Stimulated activated CD8-positive, alpha-beta memory T cell treated with anti-CD3 and anti-CD28 coated beads, Interleukin-15, amount 100 ng/mL, for 48 hours (primary cell): ENCODE measurements at places on chromosomes 5 and 9.

GRCh38 chr5:134005417-134006061 lies 764 bp upstream of the VDAC1 start:
- no peak for DNase-seq

DNA sequence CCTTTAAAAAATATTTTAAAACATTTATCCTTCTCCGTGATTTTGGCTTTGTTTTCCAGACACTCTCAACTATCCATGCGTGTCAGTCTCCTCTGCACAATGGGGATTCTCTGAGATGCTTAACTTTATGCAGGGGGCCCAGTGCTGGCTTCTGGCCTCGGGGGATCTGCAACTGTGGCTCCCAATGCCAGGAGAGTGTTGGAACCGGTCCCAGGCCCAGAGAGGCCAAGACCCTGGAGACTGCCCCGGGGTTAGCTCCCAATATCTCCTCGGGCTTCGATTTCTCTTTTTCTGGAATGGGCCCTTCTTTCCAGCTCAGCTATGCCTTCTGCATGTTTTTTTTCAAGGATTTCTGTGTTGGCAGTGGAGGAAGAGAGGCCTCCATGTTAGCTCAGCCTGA lies 20.1 kb upstream of the SARDH start:
- no peak for DNase-seq

DNA sequence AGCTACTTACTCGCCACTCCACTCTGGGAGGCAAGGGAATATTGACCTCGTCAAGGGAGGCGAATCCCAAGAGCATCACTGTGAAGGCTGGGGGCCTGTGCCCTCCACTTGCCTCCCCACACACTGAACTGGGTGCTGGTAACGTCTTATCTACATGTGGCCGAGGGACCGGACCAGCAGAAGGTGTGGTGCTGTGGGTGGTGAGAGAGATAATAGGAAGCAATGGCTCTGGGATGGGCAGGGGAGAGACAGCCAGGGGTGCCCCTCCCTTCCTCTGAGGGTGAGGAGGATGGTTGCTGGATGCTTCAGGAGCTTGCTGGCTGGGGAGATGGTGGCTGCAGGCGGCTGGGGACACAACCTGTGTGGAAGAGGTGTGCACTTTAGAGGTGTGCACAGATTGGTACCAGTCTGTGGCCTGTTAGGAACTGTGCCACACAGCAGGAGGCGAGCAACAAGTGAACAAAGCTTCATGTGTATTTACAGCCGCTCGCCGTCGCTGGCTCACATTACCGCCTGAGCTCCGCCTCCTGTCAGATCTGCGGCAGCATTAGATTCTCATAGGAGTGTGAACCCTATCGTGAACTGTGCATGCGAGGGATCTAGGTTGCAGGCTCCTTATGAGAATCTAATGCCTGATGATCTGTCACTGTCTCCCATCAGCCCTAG lies 100.3 kb downstream of the ENTREP1 start:
- no peak for DNase-seq

DNA sequence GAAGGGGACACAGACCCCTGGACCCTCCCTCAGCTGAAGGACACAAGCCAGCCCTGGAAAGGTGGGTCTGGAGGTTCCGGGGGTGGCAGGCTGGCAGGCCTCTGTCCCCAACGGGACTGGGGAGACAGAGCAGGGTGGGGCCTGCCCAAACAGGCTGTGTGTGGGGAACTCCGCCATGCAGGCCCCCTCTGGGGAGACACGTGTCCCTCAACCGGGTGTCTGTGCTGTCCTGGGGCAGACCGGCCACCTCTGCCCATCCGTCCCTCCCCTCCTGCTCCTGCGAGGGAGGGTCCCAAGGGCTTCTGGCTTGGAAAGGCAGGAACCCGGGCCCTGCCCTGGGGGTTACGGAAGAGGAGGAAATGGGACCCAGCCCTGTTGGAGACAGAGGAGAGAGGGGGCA lies 1.4 kb downstream of the SLC34A3 start:
- DNase-seq, result no peak

DNA sequence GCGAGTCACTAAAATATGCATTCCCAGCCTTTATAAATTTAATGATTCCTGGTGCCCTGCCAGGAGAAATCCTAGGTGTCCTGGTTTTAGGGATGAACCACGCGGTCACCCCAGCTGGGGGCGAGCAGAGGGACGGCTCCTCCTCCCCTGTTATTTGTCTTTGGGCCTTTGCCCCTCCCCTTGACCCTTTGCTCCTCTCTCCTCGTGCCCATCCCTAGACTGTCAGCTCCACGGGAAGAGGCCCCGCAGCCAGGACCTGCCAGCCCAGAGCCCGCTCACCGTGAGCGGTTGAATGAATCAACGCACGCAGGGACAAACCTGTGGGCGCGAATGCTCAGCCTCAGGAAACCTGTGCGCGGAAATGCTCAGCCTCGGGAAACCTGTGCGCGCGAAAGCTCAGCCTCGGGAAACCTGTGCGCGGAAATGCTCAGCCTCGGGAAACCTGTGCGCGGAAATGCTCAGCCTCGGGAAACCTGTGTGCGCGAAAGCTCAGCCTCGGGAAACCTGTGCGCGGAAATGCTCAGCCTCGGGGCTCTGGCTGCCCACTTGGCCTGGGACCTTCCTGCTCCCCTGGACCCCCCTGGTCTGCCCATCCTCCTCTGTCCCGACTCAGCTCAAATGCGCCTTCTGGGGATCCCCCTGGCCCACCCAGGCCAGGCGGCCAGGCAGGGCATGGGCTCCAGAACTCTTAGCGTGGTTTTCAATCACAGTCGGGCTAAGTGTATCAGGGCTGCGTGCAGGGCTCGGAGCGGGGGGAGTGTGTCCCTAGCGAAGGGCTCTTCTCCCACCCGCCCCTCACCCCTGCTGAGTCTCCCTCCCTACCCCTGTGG lies 140.5 kb upstream of the COL5A1 start:
- no peak for DNase-seq

DNA sequence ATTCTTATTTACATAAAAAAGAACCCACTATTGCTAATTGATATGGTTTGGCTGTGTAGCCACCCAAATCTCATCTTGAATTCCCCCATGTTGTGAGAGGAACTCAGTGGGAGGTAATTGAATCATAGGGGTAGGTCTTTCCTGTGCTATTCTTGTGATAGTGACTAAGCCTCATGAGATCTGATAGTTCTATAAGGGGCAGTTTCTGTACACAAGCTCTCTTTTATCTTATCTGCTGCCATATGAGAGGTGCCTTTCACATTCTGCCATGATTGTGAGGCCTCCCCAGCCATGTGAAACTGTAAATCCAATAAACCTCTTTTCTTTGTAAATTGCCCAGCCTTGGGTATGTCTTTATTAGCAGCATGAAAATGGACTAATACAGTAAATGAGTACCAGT lies 58.2 kb upstream of the PRR16 start:
- no peak for DNase-seq
